CD4-positive, alpha-beta T cell treated with Interleukin-12 subunit alpha and Interleukin-12 subunit beta, for 1 hour (primary cell): ENCODE measurements at places on chromosomes 13 and 19.

- DNase-seq = no peak
Measured at GRCh38 chr13:31444266-31444856, 244.6 kb downstream of the B3GLCT start.

- no peak for DNase-seq
Measured at GRCh38 chr13:44906713-44907112, 82.6 kb downstream of the NUFIP1 start.

- no peak for DNase-seq
Measured at GRCh38 chr13:65633806-65634205, 1596.3 kb downstream of the PCDH9 start.

DNA sequence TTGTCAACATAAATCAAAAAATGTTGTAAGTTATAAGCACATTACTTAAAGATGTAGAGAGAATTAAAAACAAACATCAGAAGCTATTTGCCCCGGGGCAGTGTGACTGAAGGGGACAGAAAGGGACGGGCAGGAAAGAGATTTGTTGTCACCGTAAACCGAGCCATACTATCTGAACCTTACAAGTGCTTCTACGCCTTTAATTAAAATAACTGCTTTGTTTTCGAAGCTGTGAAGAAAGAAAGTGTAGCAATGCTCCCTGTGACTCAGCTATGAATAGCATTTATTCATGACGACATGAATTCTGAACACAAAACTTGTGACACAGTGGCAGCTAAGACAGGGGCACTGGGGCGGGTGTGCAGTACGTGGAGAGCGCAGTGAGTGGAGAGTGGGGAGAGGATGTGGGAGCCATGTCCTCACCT lies 30.0 kb downstream of the ZNF787 start:
- DNase-seq = no peak

GRCh38 chr19:21835429-21835809 lies 563 bp downstream of the ZNF43 start:
- no peak for DNase-seq

GRCh38 chr19:48506138-48506733 lies 5.4 kb downstream of the LMTK3 start:
- DNase-seq = peak; percentile 72

GRCh38 chr13:81442904-81443303 lies 1102.0 kb upstream of the SPRY2 start:
- DNase-seq = no peak

GRCh38 chr19:14073925-14074838 lies 1.6 kb downstream of the MISP3 start:
- DNase-seq = no peak
